Amniotic epithelial cell (primary cell): ENCODE measurements at places on chromosomes 1 and 21.
A peak's percentile ranks its signal among the peaks of the same experiment; 100 is the strongest.

DNA sequence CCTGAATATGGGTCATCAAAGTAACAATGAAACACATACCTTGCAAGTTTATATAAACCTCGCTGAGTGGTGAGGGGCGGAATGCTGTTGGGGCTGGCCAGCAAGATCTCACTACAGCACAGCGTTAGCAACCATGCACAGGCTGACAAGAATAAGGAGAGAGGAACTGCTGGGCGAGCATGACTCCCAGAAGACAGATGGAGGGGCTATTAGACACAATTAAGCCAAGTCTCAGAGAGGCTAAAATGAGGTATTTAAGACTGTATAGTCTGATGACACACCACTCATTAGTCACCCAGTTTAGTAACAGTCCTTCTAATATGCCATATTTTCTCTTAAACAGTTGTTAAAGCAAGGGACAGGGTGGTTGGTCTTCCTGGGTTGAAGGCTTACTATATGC lies 340.2 kb upstream of the NR5A2 start:
- DNase-seq: peak; percentile 50

DNA sequence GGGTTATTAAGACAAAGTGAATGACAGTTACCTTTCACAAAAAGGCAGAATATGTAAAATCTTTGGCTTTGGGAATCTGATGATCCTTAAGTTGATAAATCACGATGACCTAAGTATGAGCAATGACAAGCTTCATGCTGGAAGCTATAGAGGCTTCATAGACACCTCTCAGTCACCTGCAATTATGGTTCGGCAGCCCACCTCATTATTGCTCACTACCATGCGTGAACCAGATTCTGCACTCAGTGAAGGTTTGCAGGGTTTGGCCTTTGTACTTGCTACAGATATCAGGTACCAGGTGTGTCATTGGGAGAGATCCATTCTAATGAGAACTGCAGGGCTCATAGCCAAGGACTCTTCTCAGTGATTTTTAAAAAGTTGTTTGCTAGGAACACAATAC lies 163.5 kb downstream of the KCTD3 start:
- no peak for DNase-seq

- peak; percentile 68 for DNase-seq
These were observed 3.8 kb upstream of the TGFB2 start for GRCh38 chr1:218341325-218341724.

GRCh38 chr1:25875154-25875855 lies at the start of gene PAQR7:
Gene PAQR7, minus strand, starts transcription at chr1:25875708. Its CDS starts 11,869 bp downstream, at chr1:25863839.
- DNase-seq: peak; percentile 60

GRCh38 chr1:220810179-220810653 lies 23.5 kb downstream of the MTARC1 start:
- DNase-seq: peak; percentile 76

DNA sequence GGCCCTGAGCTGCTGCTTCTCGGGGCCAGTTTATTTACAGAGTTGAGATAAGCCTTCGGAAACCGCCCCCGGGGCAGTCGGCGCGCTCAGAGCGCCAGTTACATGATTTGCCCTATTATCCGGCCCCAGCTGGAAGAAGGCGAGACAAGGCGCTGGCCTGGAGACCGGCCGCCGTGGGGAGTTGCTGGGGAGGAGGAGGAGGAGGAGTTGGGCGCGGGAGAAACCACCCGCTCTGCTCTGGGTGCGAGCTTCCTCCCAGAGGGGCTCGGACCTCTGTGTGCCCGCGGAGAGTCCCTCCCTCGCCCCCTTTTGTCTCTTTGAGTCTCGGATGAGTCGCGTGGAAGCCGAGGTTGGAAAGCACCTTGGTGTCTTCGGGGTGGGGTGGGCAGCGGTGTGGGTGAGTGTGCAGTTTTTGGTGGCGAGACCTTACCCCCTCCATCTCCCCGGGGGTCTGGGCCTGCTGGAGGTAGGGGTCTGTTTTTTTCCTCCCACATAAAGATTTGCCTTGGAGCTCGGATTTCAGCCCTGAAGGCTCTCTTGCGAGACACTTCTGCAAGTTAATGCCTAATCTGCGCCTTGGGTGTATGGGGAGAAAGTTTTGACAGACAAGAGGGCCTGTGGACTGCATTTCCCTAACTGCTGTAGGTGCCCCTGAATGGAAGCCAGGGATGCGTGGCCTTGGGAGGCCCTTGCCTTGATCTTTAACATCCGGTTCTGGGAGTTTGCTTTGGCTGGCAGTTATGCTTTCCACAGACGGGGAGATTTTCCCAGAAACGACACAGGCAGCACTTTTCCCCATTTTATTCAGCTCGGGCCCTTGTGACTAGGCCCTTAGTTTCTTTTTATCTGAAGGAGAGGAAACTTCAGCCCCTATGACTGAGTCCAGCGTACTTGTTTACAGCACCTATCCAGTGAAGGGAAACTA lies 80.0 kb downstream of the NDUFS5 start:
- peak; percentile 50 for DNase-seq

DNA sequence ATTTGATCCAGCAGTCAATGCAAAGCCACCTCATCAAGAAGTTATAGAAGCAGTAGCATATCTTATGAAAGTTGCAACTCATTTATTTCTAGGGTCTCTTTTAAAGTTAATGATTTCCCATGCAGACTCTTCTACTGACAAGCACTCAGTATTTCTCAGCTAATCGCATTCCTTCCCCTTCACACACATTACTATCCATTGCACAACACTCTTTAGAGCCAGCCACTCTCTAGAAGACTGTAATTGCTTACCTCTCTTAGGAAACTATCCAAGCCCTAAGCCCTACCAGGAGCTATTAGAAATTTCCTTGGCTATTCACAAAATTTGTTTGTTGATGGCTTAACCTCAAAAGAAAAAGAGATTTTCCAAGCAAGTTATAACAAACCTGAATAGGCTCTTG lies 106.0 kb downstream of the ADAMTS1 start:
- peak; percentile 86 for DNase-seq

DNA sequence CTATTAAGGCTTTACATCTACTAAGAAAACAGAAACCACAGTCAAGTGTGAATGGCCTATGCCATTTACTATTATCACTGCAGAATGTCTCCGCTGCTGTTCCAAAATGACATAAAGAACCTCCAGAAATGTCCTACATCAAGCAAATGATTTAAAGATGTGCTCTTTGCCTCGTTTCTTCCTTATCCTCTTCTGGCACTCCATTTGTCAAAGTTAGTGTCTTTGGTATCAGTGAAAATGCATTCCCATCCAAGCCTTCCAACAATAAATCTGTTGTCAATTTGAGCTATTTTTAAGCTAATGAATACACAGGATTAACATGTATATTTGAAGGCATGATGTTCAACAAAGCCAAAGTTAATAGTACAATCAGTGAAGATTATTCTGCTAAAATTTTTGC lies 105.7 kb downstream of the LRRC53 start:
- no peak for DNase-seq

- DNase-seq: no peak
These were observed 908 bp downstream of the KRTAP19-1 start for GRCh38 chr21:30479259-30479658.

DNA sequence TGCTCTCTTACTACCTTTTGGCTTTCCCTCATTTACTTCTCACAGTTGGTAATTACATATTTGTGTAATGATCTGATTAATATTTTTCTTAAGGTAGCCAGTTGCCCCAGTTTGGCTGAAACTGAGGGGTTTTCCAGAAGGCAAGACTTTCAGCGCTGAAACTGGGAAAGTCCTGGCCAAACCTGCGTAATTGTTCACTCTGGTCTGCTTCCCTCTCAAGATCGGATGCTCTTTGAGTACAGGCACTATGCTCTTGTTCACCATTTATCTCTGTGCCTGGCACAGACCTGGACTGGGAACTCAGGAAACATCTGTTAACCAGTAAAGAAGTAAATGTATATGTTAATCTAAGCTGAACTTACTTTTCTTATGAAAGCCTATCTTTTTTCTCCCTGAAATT lies 209.6 kb upstream of the HOOK1 start:
- DNase-seq: peak; percentile 23

DNA sequence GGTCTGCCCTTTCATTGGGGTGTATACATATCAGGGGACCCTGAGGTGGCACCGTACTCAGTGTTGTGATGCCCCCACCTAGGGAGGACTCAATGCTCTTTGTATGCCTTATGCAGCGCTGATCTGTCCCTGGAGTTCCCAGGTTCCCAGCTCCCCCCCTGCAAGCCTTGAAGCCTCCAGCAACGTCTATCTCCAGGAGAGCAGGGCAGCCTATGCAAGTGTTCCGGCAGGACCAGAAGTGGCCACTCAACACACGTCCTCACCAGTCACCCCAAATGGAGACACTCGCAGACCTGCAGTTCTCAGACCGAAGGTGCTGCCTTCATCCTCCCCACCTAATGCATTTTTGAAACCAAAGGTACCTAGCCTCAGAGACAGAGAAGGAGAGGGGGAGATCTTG lies 25.2 kb upstream of the CNTN2 start:
- no peak for DNase-seq

GRCh38 chr1:160916666-160917065 lies 31.7 kb upstream of the ITLN1 start:
- no peak for DNase-seq

DNA sequence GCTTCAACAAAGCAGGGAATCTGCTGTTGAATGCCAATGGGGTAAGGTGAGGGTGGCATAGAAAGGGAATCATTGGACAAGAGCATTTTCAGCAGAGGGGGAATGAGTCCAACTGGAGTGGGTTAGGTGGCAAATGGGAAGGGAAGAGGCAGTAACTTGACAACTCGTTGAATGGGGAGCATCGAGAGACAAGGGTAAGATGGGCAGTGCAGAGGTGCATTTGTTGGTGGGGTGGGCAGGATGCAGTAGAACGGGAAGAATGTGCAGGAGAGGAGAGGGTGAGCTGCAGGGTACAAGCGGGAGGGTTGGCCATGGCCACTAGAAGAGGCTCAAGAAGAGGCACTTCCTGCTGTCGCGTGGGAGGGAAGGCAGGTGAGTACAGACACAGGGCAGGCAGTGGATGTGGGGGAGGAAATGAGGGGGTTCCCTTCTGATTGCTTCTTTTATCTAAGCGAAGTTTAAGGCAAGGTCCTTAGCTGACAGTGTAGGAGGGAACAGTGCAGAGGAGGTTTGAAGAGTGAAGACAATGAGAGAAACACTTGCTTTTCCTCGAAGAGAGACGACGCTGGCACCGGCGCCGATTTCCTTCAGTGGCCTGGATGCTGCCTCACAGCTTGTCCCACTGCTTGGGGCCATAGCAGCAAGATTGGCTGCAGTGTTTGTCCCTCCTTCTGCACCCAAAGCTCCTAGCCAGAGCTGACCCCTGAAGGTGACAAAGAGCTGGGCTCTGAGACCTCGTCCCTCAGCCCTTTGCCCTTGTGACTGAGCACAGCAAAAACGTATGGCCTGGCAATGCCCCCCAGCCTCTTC lies 3.2 kb upstream of the IKBKE start:
- DNase-seq: no peak

DNA sequence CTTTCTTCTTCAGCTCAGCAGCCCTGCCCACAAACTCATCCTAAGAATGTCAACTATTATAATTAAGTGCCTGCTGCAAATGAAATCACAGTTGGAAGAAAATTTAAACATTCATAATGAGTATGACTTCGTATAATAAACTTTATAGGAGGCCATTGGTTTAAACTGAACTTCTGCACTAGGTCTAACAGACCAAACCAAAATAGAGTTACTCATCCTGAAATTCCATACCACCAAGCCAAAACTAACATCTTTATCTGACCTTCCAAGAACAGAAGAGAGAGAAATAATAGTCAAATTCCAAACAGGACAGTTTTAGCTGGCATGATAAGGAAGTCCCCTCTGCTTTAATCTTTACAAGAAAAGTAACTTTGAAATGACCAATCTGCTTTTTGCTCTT lies 472.4 kb upstream of the PRMT6 start:
- no peak for DNase-seq

DNA sequence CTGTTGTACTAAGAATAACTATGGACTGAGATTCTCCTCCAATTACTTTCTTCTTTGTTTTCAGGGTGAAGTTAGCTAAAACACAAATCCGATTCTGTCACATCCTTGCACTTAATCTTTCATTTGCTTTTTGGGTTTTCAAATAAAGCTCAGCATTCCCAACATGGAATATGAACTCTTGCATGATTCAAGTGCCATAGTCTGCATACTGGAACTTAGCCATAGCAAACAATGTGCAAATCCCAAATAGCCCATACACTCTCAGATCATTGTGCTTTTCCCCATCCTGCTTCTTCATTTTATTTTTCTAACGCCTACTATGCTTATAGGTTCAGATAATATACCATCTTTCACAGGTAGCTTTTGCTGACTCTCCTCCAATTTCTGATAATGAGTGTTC lies 455.8 kb upstream of the PRMT6 start:
- no peak for DNase-seq

DNA sequence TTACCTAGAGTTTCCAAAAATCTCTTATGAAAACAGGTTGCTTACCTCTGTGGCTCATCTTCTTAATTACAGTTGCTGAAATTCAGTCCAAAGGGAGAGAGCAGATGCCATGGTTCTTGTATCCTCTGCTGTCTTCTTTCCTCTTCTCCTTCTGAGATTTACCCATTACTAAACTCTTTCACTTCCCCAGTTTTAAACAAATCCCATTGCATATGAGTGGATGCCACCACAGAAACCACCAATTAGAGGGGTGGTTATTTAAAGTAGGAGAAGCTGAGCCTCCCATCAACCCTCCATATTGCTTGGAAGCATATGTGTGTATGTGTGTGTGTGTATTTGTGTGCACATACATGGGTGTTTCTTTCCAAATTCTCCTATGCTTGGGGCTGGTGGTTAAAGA lies 128.5 kb upstream of the KCNK1 start:
- no peak for DNase-seq

DNA sequence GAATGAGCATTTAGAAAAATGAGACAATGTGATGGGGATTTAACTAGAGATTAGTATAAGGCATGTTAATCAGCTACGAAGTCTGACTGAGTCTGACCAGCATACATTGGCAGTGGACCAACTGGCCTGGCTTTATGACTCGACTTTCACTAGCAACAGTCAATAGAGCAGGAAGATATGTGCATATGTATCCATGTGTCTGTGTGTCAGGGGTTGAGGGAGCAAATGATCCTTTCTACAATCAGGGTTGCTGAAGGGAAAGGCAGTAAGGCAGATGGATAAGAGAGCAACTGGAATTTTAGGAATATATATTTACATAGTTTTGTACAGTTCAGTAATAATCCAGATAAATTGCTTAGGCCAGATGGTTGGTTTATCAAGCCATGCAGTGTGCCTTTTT lies 645.6 kb downstream of the PLA2G4A start:
- peak; percentile 90 for DNase-seq

GRCh38 chr1:246012341-246012740 lies 494.7 kb downstream of the SMYD3 start:
- DNase-seq: peak; percentile 63

GRCh38 chr1:172394141-172394751 lies 26.2 kb upstream of the C1orf105 start:
- DNase-seq: peak; percentile 73

- DNase-seq: peak; percentile 46
These were observed 118.1 kb downstream of the EPHB2 start for GRCh38 chr1:22828484-22829308.

DNA sequence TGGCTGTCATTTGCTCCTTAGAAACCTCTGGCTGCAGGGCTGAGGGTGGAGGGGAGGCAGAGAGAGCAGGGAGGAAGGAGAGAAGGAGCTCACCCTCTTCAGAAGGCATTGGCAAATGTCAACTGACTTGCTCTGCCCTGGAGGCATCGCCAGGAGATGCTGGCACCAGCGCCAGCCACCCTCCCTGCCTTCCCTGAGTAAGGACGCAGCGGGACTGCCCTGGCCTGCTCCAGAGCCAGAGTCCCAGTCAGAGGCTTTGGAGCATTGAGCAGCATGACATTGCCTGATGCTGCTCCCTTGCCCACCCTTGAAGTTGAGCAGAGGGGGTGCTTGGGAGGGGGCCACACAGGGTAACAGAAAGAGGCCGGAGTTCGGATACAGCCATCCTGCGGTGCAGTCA lies 62.3 kb downstream of the DISP3 start:
- DNase-seq: no peak
